ENCODE measurements at places on chromosomes 6 and 20.

DNA sequence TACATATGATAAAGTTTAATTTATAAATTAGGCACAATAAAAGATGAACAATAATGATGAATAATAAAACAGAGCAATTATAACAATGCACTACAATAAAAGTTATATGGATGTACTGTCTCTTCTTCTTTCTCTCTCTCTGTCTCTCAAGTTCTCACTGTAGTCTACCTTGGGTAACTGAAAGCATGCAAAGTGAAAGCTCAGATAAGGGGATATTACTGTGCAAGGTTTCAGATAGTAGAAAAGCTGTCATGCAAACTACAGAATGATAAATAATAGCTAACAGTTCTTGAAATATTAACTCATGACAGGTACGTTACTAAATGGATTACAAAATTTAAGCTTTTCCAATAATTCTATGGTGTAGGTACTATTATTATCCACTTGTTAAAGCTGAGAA, 311.9 kb upstream of the PRDM1 start:
- DNase-seq = no peak

DNA sequence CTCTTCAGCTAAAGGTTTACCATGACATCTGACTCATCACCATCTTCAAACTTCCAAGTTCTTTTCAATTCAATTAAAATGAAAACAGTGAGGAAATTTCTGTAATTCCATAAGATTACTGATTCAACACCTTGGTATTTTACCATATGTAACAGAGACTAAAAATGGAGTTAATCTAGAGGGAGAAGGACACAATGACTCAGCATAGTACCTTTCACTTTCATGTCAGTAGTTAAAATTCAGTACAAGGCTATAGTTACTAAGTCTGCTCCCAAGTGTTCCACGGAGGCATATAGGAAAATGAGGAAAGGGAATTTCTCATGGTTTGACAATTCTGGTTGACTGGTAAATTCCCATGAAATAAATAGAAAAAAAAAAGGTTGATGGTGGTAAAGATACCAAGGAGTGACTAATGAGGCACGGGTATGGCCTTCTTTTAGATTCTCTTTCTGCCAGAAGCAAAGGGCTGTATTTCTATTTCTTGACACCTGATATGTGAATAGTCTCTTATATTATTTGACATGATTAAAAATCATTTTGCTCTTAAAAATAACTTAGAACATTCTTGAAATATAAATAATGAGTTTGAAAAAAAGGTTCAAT, 526.7 kb upstream of the ADGRB3 start:
- DNase-seq = no peak

DNA sequence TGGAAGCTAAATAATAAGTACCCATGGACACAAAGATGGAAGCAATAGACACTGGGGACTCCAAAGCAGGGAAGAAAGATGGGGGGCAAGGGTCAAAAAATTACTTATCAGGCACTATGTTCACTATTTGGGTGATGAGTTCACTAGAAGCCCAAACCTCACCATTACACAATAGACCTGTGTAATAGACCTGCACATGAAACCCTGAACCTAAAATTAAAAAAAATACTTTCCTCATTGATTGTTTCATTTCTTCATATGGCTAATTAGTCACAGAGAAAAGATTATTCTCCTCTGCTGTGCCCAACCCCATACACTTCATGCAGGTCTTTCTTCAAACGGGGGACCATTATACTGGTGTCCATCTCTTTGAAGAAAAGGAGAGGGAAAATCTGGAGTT, 213.0 kb upstream of the DTNBP1 start:
- no peak for DNase-seq

DNA sequence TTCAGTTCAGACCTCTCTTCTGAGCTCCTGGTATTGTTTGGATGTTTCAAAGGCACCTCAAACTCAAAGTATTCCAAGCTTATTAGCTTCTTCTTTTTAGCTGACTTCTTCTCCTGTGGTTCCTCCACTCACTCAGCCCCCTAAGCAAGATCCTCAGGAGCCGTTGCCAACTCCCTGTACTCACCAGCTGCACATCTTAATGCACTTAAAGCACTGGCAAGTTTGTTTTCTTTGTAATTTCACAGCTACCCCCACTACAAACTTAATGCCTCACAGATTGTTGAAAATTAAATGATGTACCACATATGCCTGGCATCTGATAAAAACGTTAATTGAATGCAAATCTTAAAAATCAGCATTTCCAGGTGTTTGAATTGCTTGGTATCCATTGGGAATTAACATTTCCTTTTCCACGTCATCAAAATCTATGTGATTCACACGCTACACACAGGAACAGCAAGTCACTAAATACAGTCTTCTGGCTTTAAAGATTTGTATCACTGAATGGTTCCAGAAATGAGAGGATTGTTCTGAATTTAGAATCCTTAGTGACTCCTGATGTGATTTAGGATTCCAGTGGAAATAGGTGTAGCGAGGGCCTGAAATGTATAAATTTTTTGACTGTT, 24.5 kb downstream of the CALHM6 start:
- no peak for DNase-seq

DNA sequence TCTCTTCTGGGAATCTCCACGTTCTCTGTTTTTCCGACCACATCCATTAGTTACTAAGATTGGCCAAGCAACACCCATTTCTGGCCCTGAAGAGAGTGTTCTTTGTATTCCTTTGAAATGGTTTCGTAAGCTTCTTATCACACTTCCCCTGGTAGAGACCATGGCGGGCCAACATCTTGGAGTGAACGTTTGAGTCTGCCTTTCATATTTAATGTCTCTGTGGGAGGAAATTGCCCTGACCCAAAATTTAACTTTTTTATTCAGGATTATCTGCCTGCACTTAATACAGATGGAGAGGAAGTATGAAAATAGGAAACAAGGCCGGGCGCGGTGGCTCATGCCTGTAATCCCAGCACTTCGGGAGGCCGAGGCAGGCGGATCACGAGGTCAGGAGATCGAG, 177.0 kb upstream of the SNX9 start:
- DNase-seq = no peak

- DNase-seq = no peak
Measured at GRCh38 chr6:20541382-20541781, 7.1 kb downstream of the CDKAL1 start.

DNA sequence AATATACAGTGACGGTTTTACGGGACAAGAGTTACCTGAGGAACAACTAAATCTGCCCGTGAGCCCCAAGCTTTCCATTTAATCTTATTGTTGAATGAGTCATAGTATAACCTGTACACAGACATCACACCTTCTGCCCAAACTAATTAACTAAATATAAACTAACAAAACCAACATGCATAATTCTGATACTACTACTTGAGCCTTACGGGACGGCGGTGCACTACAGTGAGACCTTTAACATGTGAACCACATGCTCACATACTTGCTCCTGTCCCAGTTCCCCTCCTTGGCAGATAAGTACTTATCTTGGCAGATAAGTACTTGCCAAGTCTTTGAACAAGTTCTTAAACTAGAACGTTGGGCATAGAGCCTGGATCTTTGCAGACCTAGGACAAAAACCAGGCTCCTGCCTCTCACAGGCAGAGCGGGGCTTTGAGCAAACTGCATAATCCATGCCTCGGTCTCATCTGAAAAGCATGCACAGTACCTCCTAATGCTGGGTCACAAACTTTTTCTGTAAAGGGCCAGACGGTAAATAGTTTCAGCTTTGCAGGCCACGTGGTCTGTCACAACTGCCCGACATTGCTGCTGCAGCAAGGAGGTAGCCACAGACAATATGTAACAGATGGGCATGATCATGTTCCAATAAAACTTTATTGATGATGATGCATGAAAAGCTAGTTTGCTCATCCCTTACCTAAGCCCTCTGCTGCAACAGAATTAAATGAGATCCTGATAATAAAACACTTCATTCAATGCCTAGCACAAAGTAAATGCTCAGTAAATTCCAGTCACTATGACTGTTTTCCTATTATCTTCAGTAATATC, 23.0 kb downstream of the ZNF217 start:
- DNase-seq = no peak

DNA sequence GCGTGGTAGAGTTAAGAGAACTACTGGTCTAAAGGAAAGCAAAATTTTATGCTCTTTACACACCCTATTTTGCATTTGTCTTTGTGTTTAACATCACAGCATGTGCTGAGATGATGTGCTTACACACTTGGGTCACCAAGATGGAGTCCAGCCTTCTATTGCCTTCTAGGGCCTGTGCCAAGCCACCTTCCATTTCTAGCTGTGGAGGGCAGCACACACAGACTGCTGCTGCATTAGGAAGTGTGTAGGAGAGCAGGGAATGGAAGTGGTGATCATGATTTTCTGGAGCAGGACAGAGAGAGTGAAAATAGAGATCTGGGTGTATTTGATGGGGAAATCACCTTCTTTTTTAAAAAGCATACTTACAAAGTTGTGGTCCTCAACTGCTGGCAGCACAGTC, 191.6 kb downstream of the SOX4 start:
- DNase-seq = no peak
